ENCODE measurements at places on chromosomes 1 and 21. TPM values are rescaled to one million over a fixed set of nuclear protein-coding genes. Genes with fewer than 3 reads are reported as not detected.

Gene S100A7A
- not detected for total RNA-seq

Gene ZNF697
- 21.8 TPM for total RNA-seq

Gene PAQR6
- total RNA-seq = 30.1 TPM

Gene C1orf53
- total RNA-seq = 4.3 TPM

Gene EFNA1
- 92.4 TPM for total RNA-seq

Gene AMY1C
- not detected for total RNA-seq

Gene PM20D1
- total RNA-seq = not detected

Gene DIRAS3
- 2.5 TPM for total RNA-seq

- no peak overlapping the region for H3K4me3 ChIP-seq
- DNase-seq = no peak
- no peak overlapping the region for H3K27ac ChIP-seq
- H3K27me3 ChIP-seq = no peaks in the 10 kb centered on the region
- H3K36me3 ChIP-seq = no peaks in the 10 kb centered on the region
Observed at GRCh38 chr1:116218922-116219321, 107.7 kb downstream of the MAB21L3 start.

DNA sequence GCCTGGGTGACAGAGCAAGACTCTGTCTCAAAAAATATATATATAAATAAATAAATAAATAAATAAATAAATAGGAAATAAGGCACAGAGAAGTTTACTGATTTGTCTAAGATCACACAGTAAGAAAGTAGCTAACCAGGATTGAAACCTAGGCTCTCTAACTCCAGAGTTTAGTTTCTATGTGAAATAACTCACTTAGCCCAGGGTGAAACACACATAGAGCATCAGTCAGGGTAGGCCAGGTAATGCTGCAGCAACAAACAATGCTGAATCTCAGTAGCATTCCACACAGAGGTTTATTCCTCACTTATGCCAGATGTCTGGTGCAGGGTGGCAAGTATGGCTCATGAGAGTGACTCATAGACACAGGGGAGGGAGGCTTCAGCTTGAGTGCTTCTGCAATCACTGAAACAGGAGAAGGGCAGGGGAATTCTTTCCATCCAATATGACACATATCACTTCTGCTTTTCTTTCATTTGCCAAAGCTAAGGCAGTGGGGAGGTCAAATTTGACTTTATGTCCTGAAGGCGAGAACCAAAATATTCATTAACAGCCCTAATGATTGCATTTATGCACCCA is 37.1 kb upstream of the KANK4 start:
- no peak overlapping the region for H3K27ac ChIP-seq
- H3K36me3 ChIP-seq = no peaks in the 10 kb centered on the region
- H3K27me3 ChIP-seq = no peaks in the 10 kb centered on the region
- DNase-seq = no peak
- H3K4me1 ChIP-seq = peaks cover 11% of the 10 kb centered on the region
- no peak overlapping the region for H3K4me3 ChIP-seq

- H3K27me3 ChIP-seq = no peaks in the 10 kb centered on the region
- H3K27ac ChIP-seq = no peak overlapping the region
- no peak for DNase-seq
- no peaks in the 10 kb centered on the region for H3K36me3 ChIP-seq
- no peak overlapping the region for H3K4me3 ChIP-seq
- no peaks in the 10 kb centered on the region for H3K4me1 ChIP-seq
Observed at GRCh38 chr1:103145449-103145848, 37.1 kb upstream of the COL11A1 start.

DNA sequence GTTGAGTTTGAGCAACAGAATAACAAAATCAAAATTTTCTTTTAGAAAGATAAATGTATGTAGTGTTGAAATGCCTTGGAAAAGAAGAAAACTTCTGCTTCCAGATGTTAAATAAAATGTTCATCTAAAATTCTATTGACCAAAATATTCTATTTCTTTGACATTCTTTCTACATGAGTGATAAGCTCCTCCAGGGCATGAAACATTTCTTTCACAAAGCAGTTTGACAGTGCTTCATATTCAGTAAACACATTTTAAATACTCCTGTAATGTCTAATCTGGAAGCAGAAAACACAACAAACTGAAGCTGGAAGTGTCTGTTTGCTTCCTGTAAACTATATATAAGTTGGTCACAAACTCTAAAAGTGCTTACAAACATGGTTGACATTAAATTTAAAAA is 61.5 kb downstream of the RGS21 start:
- no peaks in the 10 kb centered on the region for H3K36me3 ChIP-seq
- no peak overlapping the region for H3K27ac ChIP-seq
- no peaks in the 10 kb centered on the region for H3K4me1 ChIP-seq
- H3K27me3 ChIP-seq = peaks cover 1% of the 10 kb centered on the region
- no peak overlapping the region for H3K4me3 ChIP-seq
- no peak for DNase-seq

- no peak overlapping the region for H3K27ac ChIP-seq
- H3K4me3 ChIP-seq = no peak overlapping the region
- H3K4me1 ChIP-seq = no peaks in the 10 kb centered on the region
- H3K27me3 ChIP-seq = peaks cover 26% of the 10 kb centered on the region
Observed at GRCh38 chr1:2604844-2605508, 18.4 kb downstream of the PRXL2B start.

GRCh38 chr1:21779613-21780521 is 3.1 kb downstream of the USP48 start:
- H3K4me3 ChIP-seq = peak overlapping the region; percentile 52
- peaks cover 13% of the 10 kb centered on the region for H3K4me1 ChIP-seq
- H3K27me3 ChIP-seq = no peaks in the 10 kb centered on the region
- H3K36me3 ChIP-seq = peaks cover 12% of the 10 kb centered on the region

- no peak overlapping the region for H3K4me3 ChIP-seq
- H3K4me1 ChIP-seq = peaks cover 26% of the 10 kb centered on the region
- no peak overlapping the region for H3K27ac ChIP-seq
- DNase-seq = no peak
- H3K27me3 ChIP-seq = no peaks in the 10 kb centered on the region
Observed at GRCh38 chr1:83802023-83802422, 196.9 kb downstream of the TTLL7 start.

DNA sequence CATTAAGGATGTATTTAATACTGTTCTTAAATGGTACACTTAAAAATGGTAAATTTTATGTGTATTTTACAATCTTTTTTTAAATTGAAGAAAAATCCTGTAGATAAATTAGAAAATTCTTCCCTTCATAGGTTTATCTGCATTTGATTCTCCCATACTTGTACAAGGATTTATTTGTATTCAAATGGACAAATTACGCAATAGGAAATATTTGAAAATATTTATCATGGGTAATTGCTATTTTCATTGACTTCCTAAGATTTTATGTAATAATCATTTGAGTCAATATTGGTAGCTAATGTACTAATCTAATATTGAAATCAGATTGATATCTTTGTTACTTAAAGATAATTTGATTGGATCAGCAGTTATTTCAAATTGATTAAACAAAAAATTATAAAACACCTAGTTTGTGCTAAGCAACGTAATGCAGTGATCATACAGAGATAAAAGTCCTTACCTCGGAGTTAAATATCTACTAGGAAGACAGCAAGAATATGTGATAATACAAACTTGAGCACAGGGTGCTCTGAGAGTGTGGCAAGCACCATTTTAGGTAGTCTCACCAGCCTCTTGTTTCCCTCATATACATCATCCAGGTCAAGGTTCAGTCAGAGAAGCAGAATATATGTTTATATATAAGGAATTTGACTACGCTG is 11.3 kb upstream of the C1orf162 start:
- no peaks in the 10 kb centered on the region for H3K27me3 ChIP-seq
- H3K36me3 ChIP-seq = peaks cover 36% of the 10 kb centered on the region
- no peak overlapping the region for H3K27ac ChIP-seq

GRCh38 chr1:27650171-27650538 is 15.2 kb upstream of the FGR start:
- no peak for DNase-seq
- no peaks in the 10 kb centered on the region for H3K27me3 ChIP-seq
- no peak overlapping the region for H3K4me3 ChIP-seq

DNA sequence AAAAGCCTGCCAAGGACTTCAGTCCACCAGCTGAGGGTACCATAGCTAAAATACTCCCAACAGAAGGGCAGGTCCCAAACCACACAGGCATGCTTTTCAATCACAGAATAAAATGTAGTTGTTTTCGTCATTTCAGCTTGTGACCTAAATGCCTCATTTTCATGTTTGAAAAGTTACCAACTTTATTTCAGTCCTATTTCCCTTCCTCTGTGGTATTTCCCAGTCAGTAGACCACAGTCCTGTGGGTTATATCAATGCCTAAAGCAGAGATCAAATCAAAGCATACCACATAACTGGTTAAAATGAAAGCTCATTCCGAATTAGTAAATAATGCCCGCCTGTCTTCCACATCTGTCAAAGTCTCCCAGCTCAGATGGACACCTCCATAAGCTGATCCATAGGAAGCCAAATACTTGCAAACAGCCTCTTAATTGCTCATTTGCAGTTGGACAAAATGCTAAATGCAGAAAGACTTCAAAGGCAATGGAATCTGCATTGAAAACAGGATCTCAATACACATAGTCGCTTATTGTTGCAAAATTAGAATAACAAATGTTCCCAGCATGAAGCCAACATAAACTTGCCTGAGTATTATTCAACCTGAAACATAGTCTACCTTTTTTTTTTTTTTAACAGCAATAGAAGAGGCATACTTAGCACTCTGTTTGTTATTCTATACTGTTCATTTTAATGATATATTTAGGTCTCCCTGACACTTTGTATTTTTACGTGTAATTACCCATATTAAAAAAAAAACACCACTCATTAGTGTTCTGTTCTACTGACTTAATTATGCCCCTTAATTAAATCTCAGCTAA is 53.9 kb downstream of the NR5A2 start:
- no peak overlapping the region for H3K4me3 ChIP-seq
- no peaks in the 10 kb centered on the region for H3K36me3 ChIP-seq
- peaks cover 29% of the 10 kb centered on the region for H3K27me3 ChIP-seq
- H3K4me1 ChIP-seq = no peaks in the 10 kb centered on the region
- DNase-seq = no peak

DNA sequence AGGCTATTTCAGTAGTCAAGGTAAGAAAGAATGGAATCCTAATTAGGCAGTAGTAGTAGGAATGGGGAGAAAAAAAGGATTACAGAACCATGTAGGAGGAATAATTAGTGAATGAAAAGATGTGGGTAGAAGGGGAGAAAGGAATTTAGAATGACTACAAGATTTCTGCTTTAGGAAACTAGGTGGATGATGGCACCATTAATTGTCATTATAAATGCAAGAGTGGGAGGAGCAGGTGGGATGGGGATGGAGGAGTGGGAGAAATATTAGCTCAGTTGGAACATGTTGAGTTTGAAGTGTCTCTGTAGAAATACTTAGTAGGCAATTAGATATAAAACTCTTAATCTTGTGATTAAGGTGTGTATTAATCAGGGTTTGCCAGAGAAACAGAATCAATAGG is 50.0 kb upstream of the C21orf91 start:
- H3K4me1 ChIP-seq = no peaks in the 10 kb centered on the region
- H3K27ac ChIP-seq = no peak overlapping the region
- no peak overlapping the region for H3K4me3 ChIP-seq
- no peak for DNase-seq
- peaks cover 11% of the 10 kb centered on the region for H3K27me3 ChIP-seq
- no peaks in the 10 kb centered on the region for H3K36me3 ChIP-seq

DNA sequence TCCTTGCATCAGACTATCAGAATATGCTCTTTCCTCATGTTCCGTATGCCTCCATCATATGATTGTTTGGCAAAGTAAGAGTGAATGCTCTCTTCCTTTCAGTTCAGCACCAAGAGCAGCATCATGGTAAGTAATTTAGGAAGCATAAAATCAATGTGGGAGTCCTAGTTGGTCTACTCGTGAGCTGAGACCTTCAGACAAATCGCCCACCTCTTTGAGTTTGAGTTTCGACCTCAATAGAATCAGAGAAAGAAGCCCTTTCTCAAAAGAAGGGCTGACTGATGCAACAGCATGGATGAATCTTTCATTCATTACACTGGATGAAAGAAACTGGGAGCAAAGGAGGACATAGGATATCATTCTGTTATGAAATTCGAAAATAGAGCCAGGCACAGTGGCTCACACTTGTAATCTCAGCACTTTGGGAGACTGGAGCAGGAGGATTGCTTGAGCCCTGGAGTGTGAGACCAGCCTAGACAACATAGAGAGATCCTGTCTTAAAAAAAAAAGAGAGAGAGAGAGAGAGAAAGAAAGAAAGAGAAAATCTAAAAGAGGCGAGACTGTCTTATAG is 112.5 kb downstream of the ZC3H11B start:
- H3K4me1 ChIP-seq = no peaks in the 10 kb centered on the region
- no peak overlapping the region for H3K27ac ChIP-seq

DNA sequence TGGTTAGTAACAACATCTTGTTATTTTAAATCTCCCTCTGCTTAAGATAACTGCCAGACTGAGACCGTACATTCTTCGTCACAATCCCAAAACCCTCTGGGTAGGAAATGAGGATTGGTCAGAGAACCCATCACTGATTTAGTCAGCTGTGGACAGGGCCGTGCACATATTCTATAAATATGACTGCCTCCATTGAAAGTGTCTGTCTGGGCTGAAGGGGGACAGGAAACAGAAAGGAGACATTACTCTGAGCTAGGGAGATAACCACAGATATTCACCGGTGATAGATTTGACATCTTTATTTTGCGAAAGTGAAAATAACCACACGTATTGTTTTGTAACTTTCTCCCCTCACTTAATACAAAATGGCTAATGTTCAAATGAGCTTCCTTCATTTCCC is 36.9 kb upstream of the ST6GALNAC5 start:
- H3K4me3 ChIP-seq = peak overlapping the region; percentile 1
- H3K4me1 ChIP-seq = peaks cover 10% of the 10 kb centered on the region
- H3K36me3 ChIP-seq = no peaks in the 10 kb centered on the region
- peaks cover 7% of the 10 kb centered on the region for H3K27me3 ChIP-seq

- no peak overlapping the region for H3K4me3 ChIP-seq
- DNase-seq = no peak
- H3K36me3 ChIP-seq = peaks cover 23% of the 10 kb centered on the region
Observed at GRCh38 chr21:34520764-34521508, 8.9 kb upstream of the KCNE1 start.

- no peaks in the 10 kb centered on the region for H3K27me3 ChIP-seq
- peaks cover 3% of the 10 kb centered on the region for H3K4me1 ChIP-seq
- no peak overlapping the region for H3K27ac ChIP-seq
- no peaks in the 10 kb centered on the region for H3K36me3 ChIP-seq
- DNase-seq = no peak
- no peak overlapping the region for H3K4me3 ChIP-seq
Observed at GRCh38 chr1:72535470-72535869, 253.1 kb upstream of the NEGR1 start.

DNA sequence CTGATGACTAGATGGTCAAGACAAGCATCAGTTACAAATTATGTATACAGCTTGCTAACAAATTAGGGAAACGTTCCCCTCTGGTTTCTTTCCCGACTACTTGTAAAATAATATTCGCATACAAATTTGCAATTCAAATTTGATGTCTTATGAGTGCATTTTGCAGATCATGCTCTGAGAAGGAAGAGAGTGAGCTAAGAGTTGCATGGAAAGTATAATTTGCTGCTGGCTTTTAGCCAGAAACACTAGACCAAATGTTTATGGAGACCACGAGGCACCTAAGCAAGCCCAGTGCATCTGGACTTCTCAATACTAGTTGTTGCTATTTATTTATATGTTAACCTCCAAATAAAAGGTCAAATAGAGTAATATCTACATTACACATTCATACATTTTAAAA is 216.0 kb downstream of the SMYD3 start:
- H3K4me3 ChIP-seq = no peak overlapping the region
- DNase-seq = no peak
- peaks cover 18% of the 10 kb centered on the region for H3K4me1 ChIP-seq
- no peaks in the 10 kb centered on the region for H3K36me3 ChIP-seq
- no peaks in the 10 kb centered on the region for H3K27me3 ChIP-seq

GRCh38 chr1:164619006-164619784 is 60.2 kb downstream of the PBX1 start:
- peaks cover 59% of the 10 kb centered on the region for H3K4me1 ChIP-seq
- peaks cover 6% of the 10 kb centered on the region for H3K36me3 ChIP-seq
- DNase-seq = no peak
- H3K27me3 ChIP-seq = no peaks in the 10 kb centered on the region

GRCh38 chr1:181169281-181169865 is 80.9 kb downstream of the IER5 start:
- DNase-seq = no peak
- H3K27ac ChIP-seq = no peak overlapping the region
- H3K4me1 ChIP-seq = peaks cover 2% of the 10 kb centered on the region
- H3K4me3 ChIP-seq = no peak overlapping the region

All from mesothelial cell of epicardium (in vitro differentiated cells).